ENCODE measurements at places on chromosomes 5 and 9.

GRCh38 chr5:150055326-150056074 is 30.9 kb downstream of the CSF1R start:
- no peak for DNase-seq

DNA sequence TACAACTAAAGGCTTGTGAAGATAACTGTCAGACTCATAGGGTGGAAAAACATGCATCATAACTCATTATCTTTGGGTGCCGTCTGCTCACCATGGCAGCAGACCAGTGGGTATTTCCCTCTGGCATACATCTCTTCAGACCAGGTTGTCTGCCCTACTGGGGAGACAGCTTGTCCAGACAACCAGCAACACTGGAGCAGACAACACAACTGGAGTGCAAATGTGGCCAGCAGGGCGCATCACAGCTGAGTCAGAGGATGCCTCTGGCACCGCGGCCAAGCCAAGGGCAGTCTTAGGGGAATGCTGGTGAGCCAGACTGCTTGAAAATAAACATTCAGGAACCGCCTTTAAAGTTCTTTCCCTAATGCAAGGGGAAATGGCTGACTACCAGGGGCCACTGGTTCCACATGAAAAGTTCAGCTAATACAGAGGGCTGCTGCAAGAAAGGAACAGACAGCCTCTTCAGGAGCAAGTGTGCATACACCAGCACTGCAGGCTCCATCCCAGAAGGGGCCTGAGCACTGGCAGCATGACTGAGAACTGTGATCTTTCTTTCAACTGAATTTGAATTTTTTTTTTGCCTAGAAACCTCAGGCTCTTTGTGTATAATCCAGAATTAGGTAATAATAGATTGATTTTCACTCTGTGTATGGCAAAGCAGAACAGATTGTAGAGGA is 77.3 kb downstream of the MAMDC2 start:
- peak; percentile 74 for DNase-seq

GRCh38 chr5:161481922-161482321 is 64.6 kb downstream of the GABRB2 start:
- DNase-seq = no peak

DNA sequence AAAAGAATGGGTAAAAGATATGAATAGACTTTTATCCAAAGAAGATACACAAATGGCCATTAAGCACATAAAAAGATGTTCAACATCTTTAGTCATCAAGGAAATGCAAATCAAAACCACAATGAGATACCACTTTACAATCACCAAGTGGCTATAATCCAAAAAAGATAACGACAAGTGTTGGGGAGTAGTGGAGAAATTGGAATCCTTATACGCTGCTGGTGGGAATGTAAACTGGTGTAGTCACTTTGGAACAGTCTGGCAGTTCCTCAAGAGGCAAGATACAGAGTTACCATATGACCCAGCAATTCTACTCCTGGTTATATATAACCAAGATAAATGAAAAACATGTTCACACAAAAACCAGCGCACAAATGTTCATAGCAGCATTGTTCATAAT is 234.9 kb downstream of the SPATA31D1 start:
- DNase-seq = no peak

- DNase-seq = no peak
These were observed 103.0 kb downstream of the NPR3 start for GRCh38 chr5:32814141-32814540.

DNA sequence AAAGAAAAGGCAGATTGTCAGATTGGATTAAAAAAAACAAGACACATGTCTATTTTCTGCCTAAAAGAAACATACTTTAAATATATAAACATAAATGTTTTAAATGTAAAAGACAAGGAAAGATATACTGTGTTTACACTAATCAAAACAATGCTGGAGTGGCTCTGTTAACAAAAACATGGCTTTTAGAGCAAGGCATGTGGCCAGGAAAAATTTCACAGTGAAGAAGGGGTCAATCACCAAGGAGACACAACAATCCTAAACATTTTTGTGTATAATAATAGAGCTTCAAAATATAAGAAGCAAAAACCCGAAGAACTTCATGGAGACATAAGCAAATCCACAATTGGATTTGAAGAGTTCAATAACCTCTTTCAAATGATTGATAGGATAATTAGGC is 18.5 kb upstream of the GADD45G start:
- no peak for DNase-seq

GRCh38 chr9:1538301-1538700 is 476.8 kb upstream of the SMARCA2 start:
- DNase-seq = no peak

GRCh38 chr9:99820685-99821395 is 845 bp upstream of the NR4A3 start:
- no peak for DNase-seq

DNA sequence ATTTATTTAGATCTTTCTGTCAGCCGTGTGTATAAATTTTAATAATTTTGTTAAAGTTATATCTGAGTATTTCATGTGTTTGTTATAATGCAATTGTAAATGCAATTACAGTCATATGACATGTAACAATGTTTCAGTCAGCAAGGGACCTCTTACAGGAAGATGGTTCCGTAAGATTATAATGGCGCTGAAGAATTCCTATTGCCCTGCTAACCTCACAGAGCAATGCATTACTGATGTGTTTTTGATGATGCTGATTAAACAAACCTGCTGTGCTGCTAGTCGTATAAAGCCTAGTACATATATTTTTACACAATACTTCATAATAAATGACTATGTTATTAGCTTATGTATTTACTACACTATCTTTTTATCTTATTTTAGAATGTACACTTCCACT is 1166.4 kb downstream of the CDH12 start:
- no peak for DNase-seq

- DNase-seq = no peak
These were observed 103.5 kb upstream of the ARRDC3 start for GRCh38 chr5:91486638-91487037.

- DNase-seq = peak; percentile 32
These were observed 20.5 kb downstream of the EQTN start for GRCh38 chr9:27276193-27277030.

- peak; percentile 58 for DNase-seq
These were observed 31.2 kb downstream of the FGF18 start for GRCh38 chr5:171450423-171451331.

DNA sequence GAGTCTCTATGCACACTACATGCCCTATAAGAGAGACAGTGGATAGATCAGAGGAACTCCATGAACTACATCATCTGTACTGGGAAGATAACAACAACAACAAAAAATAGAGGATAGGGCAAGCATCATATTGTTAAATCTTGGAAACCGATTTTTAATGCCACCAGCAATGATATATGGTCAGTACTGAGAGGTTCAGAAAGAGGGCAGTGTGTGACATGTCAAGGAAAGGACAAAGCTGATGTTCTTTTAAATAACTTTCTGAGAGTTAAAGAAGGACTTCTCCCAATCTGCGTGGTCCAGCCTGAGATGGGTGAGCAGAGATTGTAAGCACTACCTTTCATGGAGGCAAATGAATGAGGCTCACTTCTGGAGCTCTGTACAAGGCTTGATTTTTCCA is 62.0 kb upstream of the PHF24 start:
- DNase-seq = no peak

- no peak for DNase-seq
These were observed 102.6 kb downstream of the TMEM232 start for GRCh38 chr5:110623874-110624273.

- no peak for DNase-seq
These were observed 88.9 kb downstream of the LIFR start for GRCh38 chr5:38467353-38468040.

- no peak for DNase-seq
These were observed 47.6 kb upstream of the EXOC3 start for GRCh38 chr5:395156-395920.

DNA sequence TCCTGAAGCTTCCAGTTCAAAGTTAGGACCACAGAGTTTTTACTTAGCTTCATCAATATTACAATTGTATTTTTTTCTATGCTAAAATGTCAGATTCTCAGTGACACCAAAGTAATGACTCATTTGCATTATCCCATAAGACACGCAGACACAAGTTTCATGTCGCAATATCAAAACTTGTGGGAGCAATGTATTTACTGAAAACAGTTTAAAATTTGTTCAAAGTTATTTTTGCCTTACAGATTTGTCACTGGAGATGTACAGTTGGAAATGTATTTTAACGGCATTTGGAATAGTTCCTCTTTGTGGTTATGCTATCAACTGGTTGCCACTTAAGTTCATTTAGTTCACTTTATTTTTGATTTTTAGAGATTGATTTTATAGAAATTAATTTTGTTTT is 36.2 kb upstream of the DAP start:
- DNase-seq = no peak

GRCh38 chr9:112501287-112501686 is 14.7 kb downstream of the KIAA1958 start:
- DNase-seq = no peak

GRCh38 chr9:37859043-37859442 is 44.9 kb downstream of the SLC25A51 start:
- no peak for DNase-seq

DNA sequence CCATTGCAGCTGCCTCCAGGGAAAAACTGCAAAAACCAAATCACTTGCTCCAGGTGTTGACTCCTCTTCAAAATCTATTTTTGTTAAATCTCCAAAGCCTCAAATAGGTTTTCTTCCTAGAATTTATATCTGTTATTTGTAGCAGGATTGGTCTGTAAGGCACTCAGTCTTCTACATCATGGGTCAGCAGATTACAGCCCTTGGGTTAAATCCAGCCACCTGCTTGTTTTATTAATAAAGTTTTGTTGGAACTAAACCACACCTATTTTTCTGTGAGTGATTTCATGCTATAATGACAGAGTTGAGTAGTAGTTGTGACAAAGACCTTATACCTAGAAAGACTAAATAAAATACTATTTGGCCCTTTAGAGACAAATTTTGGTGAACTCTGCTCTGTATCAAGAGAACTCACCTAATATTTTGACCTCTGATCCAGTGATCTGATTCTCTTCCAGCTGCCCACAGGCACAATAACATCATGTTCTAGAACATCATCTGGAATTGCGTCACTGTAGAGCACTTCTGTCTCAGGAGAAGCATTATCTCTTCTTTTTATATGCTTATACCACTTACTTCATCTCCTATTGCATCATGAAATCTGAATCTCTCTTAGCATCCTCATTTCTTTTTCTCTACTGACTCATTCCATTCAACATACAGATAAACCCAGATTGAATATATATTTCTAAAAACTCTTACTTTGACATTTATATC is 130.1 kb downstream of the RPS23 start:
- no peak for DNase-seq

DNA sequence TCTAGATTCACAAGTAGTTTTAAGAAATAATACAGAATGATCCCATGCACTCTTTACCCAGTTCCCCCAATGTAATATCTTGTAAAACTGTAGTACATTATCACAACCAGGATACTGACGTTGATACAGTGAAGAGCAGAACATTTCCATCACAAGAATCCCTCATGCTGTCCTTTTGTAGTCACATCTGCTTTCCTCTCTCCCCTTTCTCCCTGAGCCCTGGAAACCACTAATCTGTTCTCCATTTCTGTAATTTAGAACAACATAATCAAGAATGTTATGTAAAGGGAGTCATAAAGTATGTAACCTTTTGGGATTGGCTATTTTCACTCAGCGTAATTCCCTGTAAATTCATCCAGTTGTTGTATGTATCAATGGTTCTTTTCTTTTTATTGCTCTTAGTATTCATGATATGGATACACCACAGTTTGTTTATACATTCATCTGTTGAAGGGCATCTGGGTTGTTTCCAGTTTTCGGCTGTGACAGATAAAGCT is 61.1 kb downstream of the ERCC6L2 start:
- DNase-seq = no peak

DNA sequence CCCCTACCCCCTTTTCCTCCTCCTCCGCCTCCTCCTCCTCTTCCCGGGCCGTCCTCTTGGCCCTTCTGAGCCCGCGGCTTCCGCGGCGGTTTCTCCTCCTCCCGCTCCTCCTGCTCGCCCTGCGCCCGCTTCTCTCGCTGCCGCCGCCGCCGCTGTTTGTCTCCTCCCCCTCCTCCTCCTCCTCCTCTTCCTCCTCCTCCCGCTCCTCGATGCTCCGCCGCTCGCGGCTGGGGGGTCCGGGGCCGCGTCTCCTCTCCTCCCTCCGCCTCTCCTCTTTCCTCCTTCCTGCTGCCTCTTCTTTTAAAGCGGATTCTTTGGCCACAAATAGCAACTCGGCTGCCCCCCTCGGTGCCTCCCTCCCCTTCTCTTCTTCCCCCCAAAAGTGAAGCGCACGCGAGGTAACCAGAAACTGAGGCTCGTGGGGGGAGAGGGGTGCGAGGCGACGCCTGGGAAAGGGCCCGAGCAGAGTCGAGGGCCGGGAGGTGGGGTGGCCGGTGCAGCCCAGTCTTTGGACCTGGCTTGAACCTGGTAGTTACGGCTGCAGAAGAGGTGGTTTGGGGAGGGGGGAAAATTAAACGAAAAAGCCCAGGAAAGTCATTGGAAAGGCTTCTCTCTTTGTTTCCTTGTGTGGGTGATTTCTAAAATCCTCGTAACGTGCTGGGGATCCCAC is 1058.5 kb upstream of the DMAC1 start:
- peak; percentile 30 for DNase-seq

Data from Caki2 (cell line).